ENCODE measurements at places on chromosomes 12 and 14.

- DNase-seq: no peak
Observed at GRCh38 chr12:6171409-6172015, 28.7 kb upstream of the CD9 start.

DNA sequence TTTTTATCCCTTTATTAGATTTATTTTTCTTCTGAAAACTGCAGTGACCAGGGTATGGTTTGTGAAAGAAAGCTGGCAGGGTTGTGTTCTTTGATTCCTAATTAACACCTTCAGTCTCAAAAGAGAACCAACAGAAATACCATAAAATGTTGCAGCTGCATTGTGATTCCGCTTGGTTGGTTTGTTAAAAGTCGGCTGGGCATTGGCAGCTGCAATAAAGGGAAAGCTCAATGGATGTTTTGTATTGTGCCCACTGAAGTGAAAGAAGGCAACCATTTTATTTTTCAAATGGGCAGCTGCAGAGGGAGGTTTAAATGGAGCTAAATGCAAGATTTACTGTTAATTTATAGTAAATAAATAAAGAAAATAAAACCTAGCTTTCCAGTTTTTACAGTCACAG is 16.7 kb downstream of the LGR5 start:
- DNase-seq: no peak

- no peak for DNase-seq
Observed at GRCh38 chr14:96497087-96497486, 5.1 kb upstream of the PAPOLA start.

GRCh38 chr12:31206038-31206670 is 119.8 kb downstream of the SINHCAF start:
- no peak for DNase-seq

DNA sequence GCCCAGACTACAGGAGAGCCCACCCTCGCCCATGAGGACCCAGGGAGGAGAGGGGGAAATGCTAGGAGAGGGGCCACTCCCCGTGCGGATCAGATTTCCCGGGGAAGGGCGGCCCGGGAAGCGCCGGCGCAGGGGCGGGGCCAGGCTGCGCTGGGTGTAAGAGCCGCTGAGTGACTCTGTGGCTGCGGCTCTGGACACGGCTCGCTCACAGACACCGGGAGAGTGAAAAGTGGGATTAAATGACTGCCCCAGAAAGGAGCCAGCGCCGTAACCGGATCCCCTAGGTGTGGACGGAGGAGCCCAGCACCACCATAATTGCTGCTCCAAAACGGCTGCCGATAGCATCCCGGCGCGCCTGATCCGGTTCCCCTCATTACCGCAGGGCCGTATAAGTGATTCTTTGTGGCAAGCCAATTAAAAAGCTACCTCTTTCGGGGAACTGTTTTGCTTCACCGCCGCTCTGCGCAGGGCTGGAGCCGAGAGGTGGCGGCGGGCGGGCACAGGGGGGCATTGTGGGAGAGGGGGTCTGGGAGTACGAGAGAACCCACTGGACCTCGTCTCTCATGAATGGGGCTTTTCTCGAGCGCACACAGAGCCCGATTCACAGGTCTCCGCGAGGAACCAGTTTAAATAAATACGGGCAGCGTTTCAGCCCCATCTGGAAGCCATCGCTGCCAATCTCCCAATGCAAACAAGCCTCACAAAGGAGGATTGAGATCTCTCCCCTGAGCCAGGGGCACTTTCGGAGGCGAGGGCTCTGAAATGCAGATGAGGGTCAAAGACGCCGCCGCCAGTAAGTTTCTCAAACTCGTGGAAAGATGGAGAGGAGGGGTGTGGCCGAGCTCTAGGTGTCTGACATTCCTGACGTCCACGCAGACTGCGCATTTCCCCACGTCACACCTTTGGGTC is 2.5 kb downstream of the COL2A1 start:
- no peak for DNase-seq

DNA sequence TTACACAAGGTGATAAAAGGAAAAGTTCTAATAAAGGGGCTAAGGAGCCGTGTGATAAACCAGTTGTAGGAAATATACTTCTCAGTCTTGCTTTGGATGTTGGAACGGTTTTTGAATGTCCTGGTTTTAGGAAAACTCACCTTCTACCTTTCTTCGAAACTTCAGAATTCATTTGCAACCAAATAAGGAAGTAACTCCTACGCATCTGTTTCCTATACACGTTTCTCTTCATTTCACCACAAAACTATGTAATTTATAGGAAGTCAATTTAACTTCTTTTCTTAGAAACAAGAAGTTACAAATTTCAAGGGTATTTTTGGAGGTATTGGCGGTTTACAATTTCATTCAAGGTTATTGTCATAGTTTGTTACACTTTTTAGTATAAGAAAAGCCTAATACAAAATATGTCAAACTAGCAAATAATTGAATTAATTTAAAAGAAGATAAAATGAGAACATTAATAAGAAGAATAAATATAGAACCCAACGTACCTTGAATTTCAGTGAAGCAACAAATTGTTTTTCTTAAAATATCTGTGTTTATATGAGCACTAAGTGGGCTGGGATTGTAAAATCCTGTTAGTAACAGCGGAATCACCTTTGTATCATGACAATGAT is 33.2 kb upstream of the CD69 start:
- peak; percentile 28 for DNase-seq

GRCh38 chr12:120089105-120089504 is 27.4 kb downstream of the RAB35 start:
- DNase-seq: no peak

- no peak for DNase-seq
Observed at GRCh38 chr14:63362389-63362819, 43.7 kb upstream of the GPHB5 start.

GRCh38 chr12:132600048-132601032 is 10.0 kb downstream of the LRCOL1 start:
- DNase-seq: peak; percentile 22

DNA sequence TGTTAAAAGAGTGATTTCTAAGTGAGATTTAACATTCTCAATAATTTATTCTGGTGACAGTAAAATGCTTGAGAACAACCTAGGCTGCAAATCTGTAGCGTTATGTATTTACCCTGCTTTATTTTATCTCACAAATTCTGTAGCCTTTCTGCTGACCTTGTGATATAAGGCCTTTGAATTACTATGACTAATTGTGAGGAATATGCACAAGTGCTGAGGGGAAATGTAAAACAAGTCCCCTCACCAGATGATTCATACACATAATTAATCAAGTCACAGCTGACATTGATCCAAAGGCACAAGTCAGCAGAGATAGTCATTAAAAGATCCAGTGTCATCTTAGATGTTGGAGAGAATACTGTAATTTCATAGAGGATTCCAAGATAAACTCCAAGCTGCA is 992.7 kb upstream of the USP15 start:
- no peak for DNase-seq

DNA sequence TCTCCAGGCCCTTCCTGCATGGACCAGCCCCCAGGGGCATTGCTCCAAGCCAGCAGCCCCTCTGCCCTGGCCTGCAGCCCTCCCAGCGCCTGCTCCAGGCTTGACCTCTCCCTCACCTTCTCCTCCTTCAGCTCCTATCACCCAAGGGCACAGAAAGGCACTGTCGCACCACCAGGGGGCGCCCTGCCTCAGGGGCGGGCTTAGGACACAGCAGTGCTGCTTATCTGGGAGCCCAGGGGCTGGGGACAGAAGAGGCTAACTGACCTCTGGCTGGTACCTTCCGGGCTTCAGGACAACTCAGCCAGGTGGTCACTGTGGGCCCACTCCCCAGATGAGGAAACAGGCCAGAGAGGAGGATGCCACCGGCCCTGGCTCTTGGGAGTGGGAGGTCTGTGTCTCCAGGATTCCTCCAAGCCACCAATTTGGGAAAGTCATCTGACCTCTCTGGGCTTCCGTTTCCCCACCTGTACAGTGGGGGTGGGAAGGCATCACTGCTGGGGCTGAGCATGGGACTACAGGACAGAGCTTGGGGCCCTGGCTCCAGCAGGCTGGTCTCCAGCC is 25.3 kb upstream of the GPR132 start:
- peak; percentile 74 for DNase-seq

DNA sequence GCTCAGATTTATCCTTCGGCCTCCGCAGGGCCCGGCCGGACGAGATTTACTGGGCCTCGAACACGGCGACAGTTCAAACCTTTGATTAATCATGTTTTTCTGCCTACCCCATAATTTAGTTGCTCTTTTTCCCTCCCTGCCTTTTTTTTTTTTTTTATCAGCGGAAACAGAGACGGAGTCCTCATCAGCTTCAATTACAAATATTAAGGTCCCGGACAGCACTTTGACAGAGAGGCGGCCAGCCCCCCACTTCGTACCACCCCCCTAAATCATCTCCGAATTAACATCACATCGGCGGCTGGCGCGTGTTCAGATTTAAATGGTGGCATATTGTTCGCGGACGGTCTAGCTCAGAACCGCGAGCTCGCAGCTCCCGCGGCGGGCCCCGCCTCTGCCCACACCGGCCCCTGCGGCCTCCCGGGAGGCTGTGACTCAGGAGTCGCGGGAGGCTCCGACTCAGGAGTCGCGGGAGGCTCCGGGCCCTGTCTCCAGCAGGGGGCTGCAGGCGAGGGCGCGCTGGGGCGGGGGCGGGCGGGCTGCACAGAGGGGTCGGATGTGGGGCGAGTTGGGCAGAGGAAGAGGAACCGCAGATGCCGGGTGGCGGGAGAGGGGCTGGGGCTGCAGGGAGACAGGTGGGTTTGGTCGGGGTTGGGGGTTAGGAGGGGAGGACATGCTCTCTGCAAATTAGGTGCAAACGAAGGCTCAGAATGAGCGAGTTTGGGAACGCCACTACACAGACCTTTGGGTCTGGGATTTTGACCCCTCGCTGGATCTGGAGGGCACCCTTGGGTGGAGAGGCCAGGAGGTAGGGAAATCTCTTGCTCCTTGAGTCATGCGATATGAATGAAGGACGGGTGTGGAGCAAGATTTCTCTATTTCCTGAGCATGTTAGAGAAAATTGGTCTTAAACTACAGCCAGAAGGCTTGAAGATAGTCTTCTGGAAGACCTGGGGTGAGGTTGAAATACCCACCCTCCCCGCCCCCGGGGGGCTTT is 19.6 kb upstream of the ATP5MC2 start:
- no peak for DNase-seq

GRCh38 chr14:34356264-34356654 is 105.8 kb downstream of the SPTSSA start:
- DNase-seq: no peak

GRCh38 chr12:7075518-7075917 is 15.0 kb downstream of the C1S start:
- no peak for DNase-seq

- DNase-seq: no peak
Observed at GRCh38 chr14:61343471-61343870, 22.1 kb downstream of the PRKCH start.

GRCh38 chr14:88258021-88258420 is 65.0 kb downstream of the KCNK10 start:
- DNase-seq: no peak

- DNase-seq: no peak
Observed at GRCh38 chr14:53432378-53432802, 279.3 kb upstream of the DDHD1 start.

GRCh38 chr14:57937676-57938075 is 71.8 kb upstream of the SLC35F4 start:
- no peak for DNase-seq

- no peak for DNase-seq
Observed at GRCh38 chr14:106826833-106827369, 1300.5 kb downstream of the TMEM121 start.

- DNase-seq: no peak
Observed at GRCh38 chr12:88237954-88238353, 95.8 kb downstream of the TMTC3 start.

DNA sequence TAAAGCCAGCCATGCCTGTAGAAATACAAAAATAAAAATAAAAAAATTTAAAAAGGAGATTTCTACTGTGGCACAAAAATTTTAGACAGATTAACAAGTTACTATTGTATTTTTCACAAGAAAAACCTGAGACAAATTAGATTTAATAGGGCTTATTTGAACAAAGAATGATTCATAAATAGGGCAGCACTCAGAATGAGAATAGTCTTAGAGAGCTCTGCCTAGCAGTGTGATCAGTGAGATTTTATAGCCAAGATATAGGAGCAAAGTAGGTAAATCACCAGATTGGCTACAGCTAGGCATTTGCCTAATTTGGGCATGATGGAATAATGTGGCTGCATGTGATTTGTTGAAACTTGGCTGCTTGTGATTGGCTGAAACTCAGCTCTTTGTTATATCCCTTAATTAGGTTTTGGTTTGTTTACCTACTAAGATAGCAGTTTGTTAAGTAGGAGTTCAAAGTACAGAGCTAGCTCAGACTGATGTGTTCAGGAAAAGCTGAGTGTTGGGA is 279.7 kb upstream of the TMTC1 start:
- DNase-seq: no peak

GRCh38 chr12:84696908-84697540 is 215.6 kb downstream of the SLC6A15 start:
- no peak for DNase-seq

DNA sequence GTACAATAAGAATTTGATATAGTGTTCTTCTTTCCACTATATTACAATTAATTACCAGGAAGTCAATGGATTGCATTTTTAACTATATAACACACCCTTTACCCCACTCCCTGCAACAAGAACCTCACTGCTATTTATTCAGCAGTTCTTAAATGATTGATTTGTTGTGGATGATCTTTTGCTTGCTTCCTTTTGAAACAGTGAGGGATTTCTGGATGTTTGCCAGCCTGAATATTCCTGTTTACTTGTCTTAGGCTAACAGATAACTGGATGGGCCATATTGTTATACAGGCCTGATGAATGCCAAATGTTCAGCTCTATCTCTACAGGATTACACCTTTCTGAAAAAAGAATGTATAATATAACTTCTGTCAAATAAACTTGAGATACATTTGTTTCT is 497.6 kb downstream of the APAF1 start:
- no peak for DNase-seq

DNA sequence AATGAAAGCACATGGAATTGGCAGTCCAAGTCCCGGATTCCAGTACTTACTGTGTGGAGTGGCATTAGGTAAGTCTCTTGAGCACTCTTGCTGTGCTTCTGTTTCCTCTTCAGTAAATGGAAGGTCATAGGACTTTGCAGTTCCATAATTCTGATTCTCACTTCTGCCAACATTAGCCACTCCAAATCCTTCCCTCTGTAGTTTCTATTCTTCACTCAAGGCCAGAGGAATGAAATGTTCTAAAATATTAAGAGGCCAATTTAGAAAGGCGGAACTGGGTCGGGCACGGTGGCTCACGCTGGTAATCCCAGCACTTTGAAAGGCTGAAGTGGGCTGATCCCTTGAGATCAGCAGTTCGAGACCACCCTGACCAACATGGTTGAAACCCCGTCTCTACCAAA is 19.8 kb upstream of the SLC5A8 start:
- DNase-seq: no peak

GRCh38 chr14:59424341-59425071 is 40.7 kb downstream of the GPR135 start:
- DNase-seq: no peak

Data from central memory CD4-positive, alpha-beta T cell (primary cell).